ENCODE measurements at places on chromosomes 7 and 10.
A peak's percentile ranks its signal among the peaks of the same experiment; 100 is the strongest.

DNA sequence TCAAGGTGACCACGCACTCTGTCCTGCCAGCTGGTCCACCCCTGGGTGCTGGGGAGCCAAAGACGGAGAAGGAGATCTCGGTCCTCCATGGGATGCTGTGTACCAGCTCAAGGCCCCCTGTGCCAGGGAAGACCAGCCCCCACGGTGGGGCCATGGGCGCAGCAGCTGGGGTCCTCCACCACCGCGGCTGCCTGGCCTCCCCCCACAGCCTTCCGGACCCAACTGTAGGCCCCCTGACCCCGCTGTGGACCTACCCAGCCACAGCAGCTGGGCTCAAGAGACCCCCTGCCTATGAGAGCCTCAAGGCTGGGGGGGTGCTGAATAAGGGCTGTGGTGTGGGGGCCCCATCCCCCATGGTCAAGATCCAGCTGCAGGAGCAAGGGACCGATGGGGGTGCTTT lies 5.4 kb downstream of the NYAP1 start:
- no peak for DNase-seq

DNA sequence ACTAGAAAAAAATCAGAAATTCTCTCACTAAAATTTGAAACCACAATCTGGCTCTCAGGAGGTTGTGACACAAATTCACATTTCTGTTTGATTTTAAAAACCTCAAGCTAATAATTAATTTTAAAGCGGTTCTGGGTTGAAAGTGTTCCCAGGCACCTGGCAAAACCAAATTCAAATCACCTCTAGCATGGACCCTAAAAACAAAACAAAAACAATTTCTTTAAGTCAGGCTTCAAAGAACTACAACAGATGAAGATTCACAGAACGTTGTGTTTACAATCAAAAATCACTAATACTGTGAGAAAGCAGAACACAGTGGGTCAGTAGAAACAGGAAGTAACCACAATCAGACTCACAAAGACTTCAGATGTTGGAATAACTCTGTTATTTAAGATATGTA lies 7.2 kb upstream of the RELN start:
- DNase-seq, result no peak

DNA sequence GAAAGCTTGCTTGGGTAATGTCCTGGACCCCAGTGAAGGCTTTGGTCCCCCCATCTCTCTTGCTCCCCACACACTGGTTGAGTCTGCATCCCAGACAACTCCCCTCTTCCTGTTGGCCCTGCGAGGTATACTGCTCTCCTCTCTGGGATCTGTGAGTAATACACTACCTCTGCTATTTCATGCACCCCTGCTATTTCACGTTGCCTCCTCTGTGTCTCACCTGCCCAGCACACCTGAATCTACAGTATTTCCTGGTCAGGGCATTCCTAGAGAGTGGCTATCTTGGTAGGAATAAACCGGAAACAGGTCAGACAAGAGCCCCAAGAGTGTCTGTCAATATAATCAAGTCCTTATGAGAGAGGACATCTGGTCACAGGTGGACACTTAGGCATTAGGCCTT lies 114.3 kb upstream of the ODAD2 start:
- DNase-seq, result no peak

DNA sequence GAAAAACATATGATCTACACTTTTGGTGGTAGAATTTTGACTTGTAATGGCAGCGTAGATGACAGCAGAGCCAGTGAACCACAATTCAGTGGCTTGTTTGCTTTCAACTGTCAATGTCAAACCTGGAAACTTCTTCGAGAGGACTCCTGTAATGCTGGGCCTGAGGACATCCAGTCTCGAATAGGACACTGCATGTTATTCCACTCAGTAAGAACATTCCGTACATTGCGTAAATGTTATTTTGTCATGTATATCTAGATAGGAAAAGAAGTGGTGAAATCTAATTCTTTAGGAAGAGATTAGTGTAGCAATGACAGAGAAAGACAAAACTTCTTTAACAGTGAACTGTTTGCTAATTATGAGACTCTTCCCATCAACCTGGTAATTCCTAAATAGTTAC lies 112.9 kb downstream of the PODXL start:
- DNase-seq, result no peak

GRCh38 chr7:2541291-2542010 lies 13.9 kb downstream of the BRAT1 start:
- no peak for DNase-seq

DNA sequence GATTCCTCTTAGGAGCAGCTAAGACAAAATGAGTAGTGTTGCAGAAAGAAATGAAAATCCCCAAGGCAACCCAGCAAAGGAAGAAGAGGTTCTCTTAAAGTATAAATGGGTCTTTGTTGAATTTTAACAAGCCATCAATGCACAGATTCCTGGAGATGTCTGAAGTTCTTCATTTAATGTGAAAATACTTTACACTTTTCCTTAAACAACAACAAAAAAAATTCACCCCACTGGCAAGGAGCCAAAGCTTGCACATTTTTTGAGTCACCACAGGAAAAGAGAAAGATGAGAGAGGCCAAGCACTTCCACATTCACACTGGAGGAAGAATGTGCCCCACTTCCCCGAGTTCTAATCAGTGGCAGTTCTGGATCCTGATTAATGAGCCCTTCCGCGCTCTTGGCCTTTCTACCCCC lies 286.4 kb upstream of the MEOX2 start:
- DNase-seq, result peak; percentile 54

GRCh38 chr10:31607481-31607880 lies 288.5 kb downstream of the ZEB1 start:
- DNase-seq, result peak; percentile 34

DNA sequence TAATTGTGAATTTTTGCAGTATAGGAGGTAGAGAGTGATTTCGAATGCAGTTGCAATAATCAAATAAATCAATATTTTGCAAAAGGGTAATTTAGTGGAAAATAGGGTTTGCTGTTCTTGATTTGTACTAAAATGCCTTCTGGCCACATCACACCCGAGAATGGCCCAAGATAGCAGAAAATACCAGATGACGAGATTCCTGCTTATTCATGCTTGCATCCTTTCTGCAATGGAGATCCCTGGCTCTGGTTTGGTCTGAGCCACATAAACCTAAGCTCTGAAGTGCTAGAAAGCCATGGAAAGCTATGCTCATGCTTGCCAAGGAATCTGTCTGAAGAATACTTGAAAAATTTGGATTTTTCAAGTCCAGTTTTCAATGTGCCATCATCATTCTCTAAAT lies 634.2 kb upstream of the COBL start:
- DNase-seq, result no peak

- no peak for DNase-seq
Observed at GRCh38 chr10:62681211-62681940, 123.1 kb upstream of the ADO start.

DNA sequence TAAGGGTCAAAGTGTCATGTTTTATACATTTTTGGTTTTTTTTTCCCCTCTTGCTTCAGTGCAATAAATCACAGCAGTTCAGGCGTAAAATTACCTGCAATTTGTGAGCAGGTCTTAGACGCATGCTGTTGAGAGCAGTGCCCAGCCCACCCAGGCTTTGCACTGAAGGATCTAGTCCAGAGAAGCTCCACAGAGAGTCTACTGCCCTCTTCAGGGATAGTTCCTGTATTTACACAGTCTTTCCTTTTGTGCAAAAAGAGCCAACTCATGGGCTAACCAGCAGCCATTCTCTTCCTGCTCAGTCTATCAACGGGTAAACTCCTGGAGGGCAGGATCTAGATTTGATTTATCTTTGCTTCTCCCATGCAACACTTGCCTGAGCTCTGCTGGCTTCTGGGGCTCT lies 82.2 kb upstream of the NAMPT start:
- peak; percentile 13 for DNase-seq

- DNase-seq, result peak; percentile 73
Observed at GRCh38 chr10:69668721-69669120, 38.7 kb downstream of the FAM241B start.

DNA sequence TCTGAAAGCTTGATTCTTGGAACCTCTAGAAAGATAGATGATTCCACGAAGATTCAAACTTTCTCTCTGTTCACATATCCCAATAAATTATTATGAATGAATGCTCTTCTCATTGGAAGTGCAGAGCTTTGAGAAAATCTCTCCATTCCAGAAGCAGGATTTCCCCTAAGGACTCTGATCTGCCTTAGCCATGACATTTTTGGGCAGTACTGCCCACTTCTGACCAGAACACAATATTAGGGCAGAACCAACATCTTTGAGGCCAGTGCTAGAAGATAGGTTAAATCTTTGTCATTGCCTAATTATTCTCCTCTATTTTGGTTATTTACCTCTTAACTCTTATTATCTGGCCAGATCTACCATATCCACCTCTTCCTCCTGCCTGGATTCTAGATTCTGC lies 49.9 kb downstream of the ARMC3 start:
- no peak for DNase-seq

- DNase-seq, result no peak
Observed at GRCh38 chr10:11104772-11105675, 87.4 kb downstream of the CELF2 start.

- DNase-seq, result peak; percentile 46
Observed at GRCh38 chr7:108613147-108613948, 43.7 kb downstream of the DNAJB9 start.

DNA sequence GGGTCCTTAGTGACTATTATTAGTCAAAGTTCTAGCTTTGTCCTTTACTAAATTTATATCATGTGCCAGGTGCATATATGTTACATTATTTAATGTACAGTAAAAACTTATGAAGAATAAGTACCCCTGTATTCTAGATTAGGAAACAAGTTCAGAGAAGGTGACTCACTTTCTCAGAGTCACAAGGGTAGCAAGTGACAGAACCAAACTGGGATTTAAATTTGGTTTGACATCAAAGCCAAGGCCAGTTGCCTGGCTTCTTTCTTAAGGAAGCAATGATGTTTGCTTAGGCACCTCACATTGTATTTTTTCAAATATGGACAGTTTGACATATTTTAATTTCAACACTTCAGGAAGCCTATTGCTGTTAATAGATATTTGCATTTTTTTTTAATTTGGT lies 2.5 kb downstream of the LSM8 start:
- no peak for DNase-seq

DNA sequence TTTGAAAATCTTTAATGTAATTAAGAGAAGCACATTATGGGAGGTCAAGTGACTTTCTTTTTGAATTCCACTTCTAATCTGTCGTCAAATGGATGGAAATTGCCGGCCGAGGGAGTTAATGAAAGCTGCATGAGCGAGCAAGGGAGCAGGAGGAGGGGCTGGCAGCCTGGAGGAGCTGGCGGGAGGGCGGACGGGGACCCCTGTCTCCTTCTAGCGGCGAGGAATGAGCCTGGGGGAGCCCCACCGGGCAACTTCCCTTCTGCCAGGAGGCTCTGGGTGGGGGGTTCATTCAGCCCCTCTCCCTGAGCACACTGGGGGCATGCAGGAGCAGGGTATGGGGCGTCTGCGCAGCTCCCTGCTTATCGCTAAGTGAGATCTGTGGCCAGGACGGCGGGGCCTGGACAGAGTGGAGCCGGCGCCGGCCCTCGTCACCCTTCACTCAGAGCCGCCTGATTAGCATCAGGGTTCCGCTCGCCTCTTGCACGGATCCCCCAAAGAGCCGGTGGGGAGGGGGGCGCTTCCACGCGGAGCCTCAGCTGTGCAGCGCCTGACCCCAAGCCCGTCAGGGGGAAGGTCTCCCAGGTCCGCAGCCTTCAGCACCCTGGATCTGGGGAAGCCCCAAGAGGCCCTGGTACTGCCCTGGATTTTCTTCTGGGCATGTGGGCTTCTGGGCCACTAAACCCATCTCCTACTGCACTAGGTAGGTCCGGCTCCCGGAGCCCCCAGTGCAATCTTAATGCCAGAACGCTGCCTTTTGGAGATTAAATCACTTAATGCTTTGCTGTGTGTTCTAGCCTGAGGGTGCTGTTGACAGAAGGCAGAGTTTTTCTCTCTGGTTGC lies 680.8 kb downstream of the LRMDA start:
- DNase-seq, result no peak

DNA sequence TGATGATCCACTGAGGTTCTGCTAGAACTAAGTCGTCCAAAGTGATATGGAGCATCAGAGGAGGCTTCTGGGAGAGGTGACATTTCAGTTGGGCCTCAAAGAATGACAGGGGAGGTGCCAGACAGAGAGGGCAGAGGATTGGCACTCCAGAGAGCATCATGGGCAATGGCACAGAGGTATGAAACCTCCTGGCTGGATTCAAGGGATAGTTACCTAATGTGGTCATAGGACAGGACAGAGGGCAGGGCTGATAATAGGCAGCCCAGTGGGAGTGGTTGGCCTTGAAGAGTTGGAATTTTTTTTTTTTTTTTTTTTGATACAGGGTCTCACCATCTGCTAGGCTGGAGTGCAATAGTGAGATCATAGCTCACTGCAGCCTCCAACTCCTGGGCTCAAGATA lies 7.6 kb downstream of the SRRM3 start:
- no peak for DNase-seq

DNA sequence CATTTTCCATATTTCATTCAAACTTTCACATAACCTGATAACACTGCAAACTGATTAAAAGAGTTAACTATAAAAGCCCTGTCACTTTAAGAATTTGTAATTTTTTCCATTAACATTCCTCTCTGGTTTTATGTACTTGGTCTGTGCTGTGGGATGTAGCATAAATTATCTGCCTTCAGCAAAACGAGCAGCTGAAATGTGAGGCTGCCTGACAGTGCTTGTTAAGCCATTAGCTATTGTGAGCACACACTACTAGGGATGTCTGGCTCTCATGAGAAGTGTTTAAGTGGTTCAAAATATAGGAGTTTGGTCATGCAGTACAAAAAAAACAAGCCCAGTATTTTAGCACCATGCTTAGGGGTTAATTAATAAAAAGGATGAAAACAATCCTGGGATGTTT lies 63.0 kb downstream of the HOXA1 start:
- no peak for DNase-seq

DNA sequence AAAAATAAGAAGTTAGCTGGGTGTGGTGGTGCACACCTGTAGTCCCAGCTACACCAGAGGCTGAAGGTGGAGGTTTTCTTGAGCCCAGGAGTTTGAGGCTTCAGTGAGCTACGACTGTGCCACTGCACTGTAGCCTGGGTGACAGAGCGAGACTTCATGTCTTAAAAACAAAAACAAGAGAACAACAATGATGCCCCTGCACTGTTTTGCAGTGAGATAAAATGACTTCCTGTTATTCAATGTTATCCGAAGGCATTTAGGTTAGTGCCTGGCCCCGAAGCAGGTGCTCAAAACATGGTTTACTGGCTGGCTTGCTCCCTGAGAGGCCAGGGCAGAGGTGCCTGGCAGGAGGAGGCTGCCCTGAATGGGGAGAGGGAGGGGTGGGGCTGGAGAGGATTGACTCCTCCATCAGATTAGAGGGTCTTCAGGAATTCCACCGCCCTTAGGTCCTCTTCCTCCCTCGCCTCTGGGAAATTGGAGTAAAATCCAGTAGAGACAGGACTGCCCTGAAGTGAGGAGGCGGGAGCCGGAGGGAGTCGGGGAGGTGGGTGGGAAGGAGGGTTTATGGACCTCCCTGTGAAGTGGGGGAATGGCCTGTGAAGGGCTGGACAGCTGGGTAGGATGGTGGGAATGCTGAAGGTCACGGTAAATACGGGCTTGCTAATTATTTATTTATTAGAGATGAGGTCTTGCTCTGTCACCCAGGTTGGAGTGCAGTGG lies 6.8 kb upstream of the CLDN4 start:
- DNase-seq, result no peak

GRCh38 chr10:18290651-18291313 lies 150.6 kb downstream of the CACNB2 start:
- no peak for DNase-seq

GRCh38 chr10:688312-689120 lies 952 bp downstream of the DIP2C start:
- DNase-seq, result peak; percentile 47
